ENCODE measurements at places on chromosomes 11 and 22. TPM values are rescaled to one million over a fixed set of nuclear protein-coding genes. Genes with fewer than 3 reads are reported as not detected.

PHLDB1 gene
- polyA plus RNA-seq: 94.6 TPM

ZBED5 gene
- 115 TPM for polyA plus RNA-seq

C11orf21 gene
- 1.7 TPM for polyA plus RNA-seq

SCARF2 gene
- 20.6 TPM for polyA plus RNA-seq

CALCA gene
- polyA plus RNA-seq: 2.0 TPM

EIF3L gene
- polyA plus RNA-seq: 1,226 TPM

OR51B5 gene
- 0.41 TPM for polyA plus RNA-seq

TREH gene
- polyA plus RNA-seq: 0.20 TPM

SYT13 gene
- polyA plus RNA-seq: 4.6 TPM

CRYBB2 gene
- 0.45 TPM for polyA plus RNA-seq

HIC2 gene
- polyA plus RNA-seq: 9.1 TPM

SPON1 gene
- polyA plus RNA-seq: 94.1 TPM

OR51I1 gene
- not detected for polyA plus RNA-seq

MMP13 gene
- not detected for polyA plus RNA-seq

OR5B21 gene
- not detected for polyA plus RNA-seq

RPS6KA4 gene
- polyA plus RNA-seq: 10.6 TPM

TPBGL gene
- 0.09 TPM for polyA plus RNA-seq

ATM gene
- polyA plus RNA-seq: 99.9 TPM

MEI1 gene
- polyA plus RNA-seq: 3.5 TPM

FBLN1 gene
- 329 TPM for polyA plus RNA-seq

OTOG gene
- 0.12 TPM for polyA plus RNA-seq

KRTAP5-9 gene
- 0.26 TPM for polyA plus RNA-seq

PTPN5 gene
- polyA plus RNA-seq: 1.4 TPM
